ENCODE measurements at places on chromosomes 1 and 21.
A peak's percentile ranks its signal among the peaks of the same experiment; 100 is the strongest.

DNA sequence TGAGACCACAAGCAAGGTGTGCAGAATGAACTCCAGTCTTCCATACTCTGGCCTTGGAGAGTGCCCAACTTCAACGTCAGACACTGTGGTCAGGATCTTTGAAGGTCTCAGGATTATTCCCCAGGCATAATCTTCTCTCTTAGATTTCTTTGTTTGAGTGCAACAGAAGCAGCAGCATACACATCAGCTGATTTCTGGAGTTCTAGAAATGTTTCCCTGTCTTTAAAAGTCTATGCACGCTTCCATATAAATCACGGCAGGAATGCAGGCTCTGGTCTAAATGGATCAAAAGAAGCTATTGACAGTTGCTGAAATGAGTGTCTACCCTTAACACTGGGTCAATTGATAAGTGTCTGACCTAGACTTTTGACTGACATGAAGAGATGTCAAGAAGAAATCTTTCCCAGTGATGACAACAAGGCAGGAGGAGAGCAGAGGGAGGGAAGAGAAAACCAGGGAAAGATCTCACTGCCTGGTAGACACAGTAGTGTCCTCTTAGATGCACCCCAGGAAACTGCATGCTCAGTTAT, 279.7 kb downstream of the SPATA17 start:
- DNase-seq = no peak

- DNase-seq = no peak
Measured at GRCh38 chr1:95386371-95386770, 152.4 kb downstream of the RWDD3 start.

DNA sequence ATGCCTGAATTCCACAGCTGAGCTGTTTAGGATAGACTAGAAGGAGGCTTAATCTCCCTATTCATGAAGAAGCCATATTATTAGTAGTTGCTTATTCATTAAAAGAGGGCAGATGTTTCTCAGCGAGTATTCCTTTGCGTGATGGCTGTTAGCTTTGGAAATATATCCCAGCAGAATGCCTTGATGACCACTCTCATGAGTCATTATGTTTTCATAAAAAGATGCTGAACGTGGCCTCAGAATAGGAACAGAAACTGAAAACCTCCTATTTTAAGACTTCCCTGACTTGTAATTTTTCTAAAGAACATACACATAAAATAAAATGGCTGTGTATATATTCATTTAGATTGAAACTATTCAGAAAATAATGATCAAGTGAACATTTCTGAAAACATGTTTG, 9.6 kb upstream of the PLA2G4A start:
- no peak for DNase-seq

GRCh38 chr1:23953020-23953419, 6.6 kb upstream of the PNRC2 start:
- DNase-seq = no peak

DNA sequence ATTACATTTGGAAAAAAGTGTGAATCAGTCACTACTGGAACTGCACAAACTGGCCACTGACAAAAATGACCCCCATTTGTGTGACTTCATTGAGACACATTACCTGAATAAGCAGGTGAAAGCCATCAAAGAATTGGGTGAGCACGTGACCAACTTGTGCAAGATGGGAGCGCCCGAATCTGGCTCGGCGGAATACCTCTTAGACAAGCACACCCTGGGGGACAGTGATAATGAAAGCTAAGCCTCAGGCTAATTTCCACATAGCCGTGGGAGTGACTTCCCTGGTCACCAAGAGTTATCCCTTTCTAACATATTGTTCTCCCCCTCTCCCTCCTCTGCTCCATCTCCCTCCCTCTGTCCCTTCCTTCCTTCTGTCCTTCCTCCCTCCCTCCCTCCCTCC, 47.7 kb upstream of the RHOU start:
- no peak for DNase-seq

DNA sequence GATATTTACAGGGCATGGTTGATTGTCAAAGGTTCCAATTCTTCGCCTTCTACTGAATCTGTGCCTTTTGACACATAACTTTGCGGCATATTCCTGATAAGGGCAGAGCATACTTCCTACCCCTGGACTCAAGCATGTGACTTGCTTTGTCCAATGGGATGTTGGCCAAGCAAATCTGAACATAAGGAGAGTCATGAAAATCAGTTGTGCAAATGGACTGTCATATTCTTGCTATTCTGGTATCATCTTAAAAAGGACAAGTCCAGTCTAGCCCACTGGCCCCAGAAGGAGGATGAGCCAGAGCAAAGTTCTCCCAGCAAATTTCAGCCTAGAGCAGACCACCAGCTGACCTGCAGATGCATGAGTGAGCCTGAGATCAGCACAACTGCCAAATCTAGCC, 41.0 kb upstream of the MUTYH start:
- no peak for DNase-seq

GRCh38 chr1:204728456-204728855, 42.9 kb upstream of the LRRN2 start:
- no peak for DNase-seq

DNA sequence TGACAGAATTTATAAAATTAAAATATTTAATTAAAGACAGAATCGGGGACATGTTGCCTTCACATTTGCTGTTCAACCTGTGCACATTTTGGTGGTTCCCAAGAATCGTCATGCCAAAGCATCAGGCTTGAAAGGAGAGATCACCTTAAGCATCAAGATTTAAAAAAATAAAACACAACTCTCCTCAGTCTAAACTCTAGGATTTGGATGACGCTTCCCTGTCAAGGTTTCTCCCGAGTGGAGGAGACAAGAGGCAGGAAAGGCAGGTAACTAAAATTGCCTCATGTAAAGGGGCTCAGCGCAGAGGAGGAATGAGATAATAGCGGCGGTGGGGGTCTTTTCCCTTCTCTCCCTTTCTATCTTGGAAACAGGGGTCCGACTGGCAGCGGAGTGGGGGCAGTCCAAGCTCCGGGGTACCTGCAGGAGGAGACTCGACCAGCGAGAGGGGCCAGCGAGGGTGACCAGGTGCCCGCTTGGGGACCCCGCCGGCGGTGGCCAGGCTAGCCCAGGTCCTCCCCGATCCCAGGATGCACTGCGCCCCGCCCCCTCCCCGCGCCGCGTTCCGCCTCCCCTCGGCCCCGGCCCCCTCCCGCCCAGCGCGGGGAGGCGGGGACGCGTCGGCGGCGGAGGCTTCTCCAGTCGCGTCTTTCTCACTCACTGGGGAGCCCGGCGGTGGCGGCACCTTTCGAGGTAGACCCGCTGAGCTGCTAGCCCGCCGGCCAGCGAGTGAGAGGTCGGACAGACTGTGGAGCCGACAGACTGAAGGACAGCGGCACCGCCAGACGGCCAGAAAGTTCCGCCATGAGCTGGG, at the start of gene FNBP1L:
FNBP1L (plus strand) TSS at position 638 of the 811 bp plus-strand sequence; CDS start at position 802, 164 bp downstream.
- peak; percentile 15 for DNase-seq

GRCh38 chr1:247642742-247643141, 36.8 kb downstream of the OR13G1 start:
- DNase-seq = no peak

DNA sequence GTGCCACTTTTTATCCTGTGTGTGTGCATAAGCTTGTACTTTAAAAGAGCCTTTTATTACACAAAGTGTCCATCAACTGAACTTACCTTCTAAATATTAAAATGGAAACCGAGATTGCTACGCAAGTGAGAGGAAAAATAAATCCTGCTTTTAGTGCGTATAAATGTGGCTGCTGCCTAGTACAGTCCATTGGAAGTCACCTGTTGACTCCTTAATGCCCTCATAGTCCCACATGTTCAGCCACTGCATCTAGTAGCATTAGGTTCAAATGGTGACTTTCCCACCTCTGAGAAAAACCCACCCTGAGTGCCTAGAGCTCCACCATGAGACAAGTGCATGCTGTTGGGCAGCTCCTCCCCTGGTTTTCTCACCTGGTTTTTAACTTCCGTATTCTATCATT, 53.0 kb downstream of the LHX4 start:
- DNase-seq = no peak

DNA sequence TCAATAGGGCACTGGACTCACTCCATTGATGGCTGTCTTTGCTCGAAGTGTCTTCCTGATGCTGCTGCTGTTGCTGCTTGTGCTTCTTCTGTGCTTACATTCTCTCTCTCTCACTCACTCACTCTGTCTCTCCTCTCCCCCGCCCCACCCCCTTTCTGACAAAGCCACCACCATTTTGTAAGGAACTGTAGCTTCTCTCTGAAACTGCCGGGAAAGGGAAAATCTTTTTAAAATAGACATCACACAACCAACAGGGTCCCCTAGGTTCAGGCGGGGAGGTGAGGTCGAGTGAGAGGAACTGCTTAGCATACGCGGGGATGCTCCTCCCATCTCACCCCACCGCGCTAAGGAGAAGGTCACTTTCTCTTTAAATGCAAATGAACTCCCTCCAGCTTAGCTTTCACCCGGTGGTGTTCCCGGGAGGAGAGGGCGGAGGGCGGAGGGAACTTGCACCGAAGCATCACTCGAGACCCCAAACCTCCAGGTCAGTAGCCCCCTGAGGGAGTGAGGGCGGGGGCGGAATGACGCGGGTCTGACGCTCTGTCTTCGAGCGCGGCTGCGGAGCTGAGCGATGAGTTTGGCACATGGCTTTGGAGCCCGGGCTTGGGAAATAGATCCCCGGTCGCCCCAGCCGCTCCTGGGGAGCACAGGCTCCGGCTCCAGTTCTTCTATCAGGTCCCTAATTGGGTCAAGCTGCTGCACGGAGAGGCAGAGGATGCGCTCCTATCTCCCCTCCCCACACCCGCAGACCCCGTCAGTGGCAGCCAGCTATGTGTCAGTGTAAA, at the start of gene CCDC28B:
CCDC28B (plus strand) TSS at position 370 of the 785 bp plus-strand sequence. CDS start 1,341 bp downstream, outside the sequence.
- DNase-seq = no peak

GRCh38 chr1:184761969-184762485, 7.4 kb upstream of the EDEM3 start:
- DNase-seq = no peak

DNA sequence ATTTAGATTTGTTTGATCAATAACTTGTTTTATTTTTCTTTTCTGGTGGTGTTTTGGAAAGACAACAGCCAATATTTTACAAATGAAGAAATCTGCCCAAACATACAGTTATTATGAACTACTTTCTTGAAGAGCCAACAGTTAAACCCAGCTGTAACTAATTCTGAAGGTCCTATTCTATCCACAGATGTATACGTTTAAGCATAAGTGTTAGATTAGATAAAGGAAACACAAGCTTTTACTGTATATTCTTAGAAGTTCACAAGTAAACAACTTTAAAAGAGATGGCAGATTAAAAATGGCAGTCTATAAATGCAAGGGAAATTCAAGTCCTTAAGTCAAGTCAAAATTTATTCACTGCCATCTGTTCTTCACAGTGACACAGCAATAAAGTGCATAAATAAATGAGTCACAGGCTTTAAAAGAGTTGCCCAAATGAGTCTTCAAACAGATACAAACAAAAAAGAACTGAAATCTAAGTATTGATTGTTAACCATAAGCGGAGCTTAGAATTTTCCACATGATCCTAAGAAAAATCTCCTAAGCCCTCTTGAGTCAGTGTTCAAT, 49.9 kb upstream of the KCNH1 start:
- no peak for DNase-seq

GRCh38 chr1:12244078-12244477, 14.2 kb downstream of the VPS13D start:
- DNase-seq = no peak

- no peak for DNase-seq
Measured at GRCh38 chr1:175237389-175237788, 44.8 kb upstream of the KIAA0040 start.

GRCh38 chr1:110626889-110627288, 20.7 kb upstream of the KCNA2 start:
- no peak for DNase-seq

- DNase-seq = peak; percentile 47
Measured at GRCh38 chr1:21324368-21325141, 34.3 kb upstream of the ECE1 start.

- DNase-seq = no peak
Measured at GRCh38 chr1:206738370-206739366, 31.9 kb upstream of the IL19 start.

DNA sequence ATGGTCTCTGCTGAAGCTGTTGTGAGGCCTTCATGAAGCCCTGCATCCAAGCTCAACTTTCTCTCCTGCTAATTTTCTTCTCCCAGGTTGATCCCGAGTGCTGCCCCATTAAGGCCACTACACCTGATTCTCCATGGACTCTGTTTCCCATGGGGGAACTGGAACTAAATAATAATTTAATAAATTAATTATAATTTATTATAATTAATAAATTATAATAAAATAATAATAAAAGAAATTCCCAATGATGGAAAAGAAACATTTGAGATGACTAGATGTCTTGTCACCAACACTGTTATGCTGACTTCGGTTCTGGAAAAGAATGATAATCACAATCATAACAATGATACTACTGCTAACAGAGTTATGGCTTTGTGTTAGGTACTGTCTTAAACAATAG, 211.2 kb upstream of the ZP4 start:
- DNase-seq = no peak

DNA sequence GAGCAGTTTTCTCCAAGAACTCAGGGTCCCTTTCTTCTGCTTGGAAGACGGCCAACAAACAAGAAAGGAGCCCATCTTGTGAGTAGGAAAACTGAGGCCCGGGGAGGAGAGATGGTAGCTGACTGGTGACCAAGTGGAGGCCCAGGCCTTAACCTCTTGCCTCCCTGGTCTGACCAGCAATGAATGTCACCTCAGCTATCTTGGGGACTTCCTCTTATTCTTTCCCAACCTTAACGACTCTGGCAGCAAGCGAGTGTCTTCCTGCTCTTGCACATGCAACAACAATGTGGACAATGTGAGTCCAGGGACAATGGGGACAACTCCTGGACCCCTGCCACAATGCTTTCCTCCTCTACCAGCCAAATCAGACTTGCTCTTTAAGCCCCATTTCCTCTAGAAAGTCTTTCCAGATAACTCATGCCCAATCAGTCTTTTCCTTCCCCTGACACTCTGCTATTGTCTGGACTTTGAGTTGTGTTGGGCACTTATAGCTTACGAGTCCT, 12.6 kb downstream of the HSPG2 start:
- DNase-seq = no peak

GRCh38 chr1:64826991-64827390, 82.1 kb downstream of the RAVER2 start:
- DNase-seq = no peak

DNA sequence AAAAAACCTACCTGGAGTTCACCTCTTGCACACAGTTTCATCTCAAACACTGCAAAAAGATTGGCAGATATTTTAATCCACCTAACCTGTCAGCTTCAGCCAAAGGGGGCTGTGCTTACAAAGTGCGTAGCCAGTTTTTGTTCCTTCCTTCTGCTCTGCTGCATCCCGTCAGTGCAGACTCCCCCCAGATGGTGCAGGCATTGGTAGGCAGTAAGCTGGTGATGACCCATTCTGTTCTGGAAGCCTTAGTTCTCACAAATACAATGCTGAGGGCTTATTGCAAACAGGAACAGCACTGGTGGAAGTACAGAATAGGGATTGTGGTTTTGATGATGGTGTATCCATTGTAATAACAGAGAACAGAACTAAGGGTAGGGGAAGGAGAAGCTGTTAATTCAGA, 239.5 kb downstream of the RYR2 start:
- no peak for DNase-seq

DNA sequence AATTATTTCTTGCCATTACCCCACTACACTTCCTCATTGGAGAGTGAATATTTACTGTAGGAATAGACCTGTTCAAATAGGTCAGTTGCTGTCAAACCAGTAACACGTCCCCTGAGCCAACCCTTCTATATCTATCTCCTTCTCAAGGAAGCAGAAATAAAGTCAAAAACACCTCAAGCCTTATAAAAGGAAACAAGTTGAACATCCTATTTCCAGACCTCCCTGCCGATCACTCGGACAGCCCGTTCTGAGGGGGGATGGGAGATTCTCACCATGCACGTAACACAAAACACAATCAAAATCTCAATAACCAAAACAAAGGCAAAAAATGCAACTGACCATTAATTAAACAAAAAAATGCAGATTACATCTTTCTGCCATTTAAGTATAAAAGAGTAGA, 121.5 kb upstream of the KRTAP19-8 start:
- no peak for DNase-seq
